ENCODE measurements at places on chromosomes 16 and 17.

DNA sequence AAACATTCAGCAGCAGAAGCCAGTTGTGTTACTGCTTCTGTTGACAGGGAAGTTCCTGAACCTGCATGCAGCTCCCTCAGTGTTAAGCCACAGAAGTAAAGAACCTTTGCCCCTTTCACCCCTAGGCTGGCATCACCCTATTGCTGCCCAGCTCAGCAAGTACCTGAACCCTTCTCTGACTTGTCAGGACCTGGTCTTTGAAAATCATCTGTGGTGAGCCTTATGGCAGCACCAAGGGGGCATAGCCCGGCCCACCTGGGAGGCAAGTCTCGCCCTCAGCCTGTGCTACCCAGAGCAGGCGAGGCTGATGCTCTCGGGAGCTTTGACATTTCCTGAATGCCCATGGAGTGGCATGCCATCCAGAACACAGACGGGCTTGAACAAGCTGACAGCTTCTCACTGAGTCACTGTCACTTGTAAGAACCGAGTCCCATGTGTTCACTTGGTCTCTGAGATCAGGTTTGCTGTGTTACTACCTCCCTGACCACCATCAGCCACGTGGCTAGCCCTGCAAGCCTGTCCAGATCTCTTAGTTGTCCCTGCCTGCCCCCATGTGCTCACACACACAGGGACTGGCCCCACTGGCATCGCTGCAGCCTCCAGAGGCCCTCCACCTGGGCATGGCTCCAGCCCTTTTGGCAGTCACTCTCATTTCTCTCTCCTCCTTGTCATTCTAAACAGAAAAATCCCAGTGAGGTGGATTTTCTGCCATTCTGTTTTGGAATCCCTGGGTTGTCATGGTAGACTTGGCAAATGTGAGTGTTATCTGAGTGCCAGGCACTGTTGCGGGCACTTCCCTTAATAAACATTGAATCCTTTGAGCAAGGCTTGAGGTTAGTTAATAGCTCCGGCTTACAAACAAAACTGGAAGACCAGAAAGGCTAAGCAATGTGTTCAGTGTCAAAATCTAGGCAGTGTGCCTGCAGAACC, 2.9 kb upstream of the CARMIL2 start:
- DNase-seq, result no peak

GRCh38 chr17:34980681-34981537, 597 bp downstream of the LIG3 start:
- DNase-seq, result peak; percentile 82

DNA sequence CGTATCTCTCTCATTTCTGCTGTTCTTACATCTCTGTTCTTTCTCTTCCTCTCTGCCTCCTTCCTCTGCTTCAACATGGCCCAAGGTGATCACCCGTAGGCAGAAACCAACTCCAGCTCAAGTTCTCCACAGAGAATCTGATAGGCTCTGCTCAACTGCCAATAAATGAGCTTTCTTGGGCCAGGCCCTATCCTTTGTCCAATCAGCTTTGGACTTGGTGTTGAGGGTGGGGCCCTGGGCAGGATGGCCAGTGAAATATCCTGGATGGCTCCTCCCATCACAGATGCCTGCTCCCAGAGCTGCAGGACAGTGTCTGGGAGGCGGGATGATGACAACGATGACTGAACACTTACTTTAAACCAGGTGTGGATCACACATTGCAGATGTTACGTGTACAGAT, 17.4 kb upstream of the BRD7 start:
- DNase-seq, result no peak

DNA sequence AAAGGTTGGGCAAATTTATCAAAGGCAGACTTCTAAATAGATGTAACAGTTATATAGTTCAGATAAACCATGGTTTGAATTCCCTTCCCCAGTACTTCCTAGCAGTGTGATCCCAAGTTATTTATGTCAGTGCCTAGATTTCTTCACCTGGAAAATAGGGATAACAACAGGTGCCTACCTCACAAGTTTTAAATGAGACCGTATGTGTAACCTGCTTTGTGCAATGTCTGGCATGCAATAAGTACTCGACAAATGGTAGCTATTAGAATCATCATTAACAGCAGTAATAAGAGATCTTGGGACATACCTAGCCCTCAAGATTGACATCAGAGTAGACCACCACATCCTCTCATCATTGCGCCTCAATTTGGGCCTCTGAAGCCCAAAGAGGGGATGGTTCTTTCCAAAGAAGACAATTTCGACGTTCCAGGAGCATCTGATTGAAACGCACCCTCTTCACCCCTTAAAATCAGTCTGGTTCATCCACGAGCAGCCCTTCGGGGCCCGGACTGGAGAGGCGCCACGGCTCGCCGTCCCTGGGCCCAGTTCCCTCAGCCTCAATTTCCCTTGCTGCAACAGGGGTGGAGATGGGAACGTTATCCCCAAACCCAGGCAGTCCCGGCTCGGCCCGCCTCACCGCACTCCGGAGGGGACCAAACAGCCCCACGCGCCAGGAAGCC, 541 bp downstream of the ACACA start:
- peak; percentile 19 for DNase-seq

- peak; percentile 73 for DNase-seq
These were observed 31.3 kb upstream of the KRT17 start for GRCh38 chr17:41655611-41656111.

GRCh38 chr17:40803617-40804082, 3.9 kb upstream of the KRT28 start:
- DNase-seq, result peak; percentile 83

GRCh38 chr17:42272162-42272907, 3.9 kb downstream of the STAT5B start:
- DNase-seq, result no peak

DNA sequence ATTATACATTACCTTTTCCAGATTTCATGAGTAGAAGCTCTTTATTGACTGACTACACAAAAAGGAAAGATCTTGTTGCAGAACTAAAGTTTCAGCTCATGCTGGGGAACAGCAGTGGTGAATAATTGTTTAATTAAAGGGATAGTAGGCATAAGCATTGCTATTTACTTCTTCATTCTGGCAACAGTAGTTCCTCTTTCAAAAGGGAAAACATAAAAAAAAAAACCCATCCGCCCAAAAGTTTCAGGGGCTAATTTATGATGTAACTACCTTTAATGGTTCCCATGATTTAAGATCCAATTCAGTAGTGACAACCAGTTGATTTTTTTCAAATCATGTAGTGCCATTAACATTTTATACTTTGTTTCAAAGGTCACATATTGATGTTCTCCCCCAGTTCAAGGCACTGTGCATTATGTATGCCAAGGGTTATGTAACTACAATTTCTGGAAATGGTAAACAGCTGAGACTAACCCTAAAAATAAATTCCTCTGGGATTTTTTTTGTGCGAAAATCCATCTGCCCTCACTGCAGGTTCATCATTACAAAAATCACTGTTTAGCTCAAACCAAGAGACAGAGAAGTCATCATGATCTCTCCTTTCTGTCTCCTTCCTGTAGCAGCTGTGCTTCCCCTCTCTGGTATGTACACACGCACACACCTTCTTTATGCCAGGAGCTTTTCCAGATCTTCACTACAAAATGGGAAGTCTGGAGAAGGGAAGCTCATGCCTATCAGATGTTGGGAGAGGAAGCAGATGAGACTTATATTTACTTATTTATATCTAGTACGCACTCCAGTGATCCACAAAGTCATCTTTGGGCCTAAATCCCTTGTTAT, 2.2 kb upstream of the PHLPP2 start:
- no peak for DNase-seq

DNA sequence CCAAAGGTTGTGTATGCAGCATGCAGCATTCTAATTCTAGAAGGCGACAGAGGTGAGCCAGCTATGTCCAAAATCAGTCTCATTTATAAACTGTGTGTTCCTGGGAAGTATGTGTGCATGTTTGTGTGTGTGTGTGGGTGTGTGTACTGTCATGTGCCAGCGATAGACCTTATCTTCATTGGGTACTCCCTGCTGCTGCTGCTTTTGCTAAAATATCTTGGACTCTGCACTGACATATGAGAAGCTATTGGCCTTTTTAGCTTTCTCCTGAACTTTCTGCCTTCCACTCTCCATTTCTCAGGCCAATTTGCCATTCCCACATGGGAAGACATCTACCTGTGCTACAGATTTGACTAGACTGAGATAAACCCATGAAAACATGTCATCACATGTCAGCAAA, 2.0 kb upstream of the LPO start:
- DNase-seq, result no peak

DNA sequence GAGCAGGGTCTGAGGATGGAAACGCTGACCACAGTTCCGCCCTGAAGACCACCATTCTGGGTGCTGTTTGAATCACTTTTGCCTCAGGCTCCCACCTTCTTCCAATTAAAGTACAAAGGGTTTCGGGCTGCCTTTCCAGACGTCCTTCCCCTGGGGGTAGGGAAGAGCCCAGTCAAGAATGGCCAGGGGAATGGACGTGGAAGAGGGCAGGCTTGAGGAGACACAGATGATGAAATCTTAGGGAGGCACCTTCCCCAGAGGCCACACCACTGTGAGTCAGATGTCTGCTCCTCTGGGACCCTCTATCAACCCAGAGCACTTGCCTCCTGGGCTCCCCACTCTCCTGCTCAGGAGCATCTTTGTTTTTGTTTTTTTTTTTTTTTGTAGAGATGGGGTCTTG, 27.5 kb upstream of the MTSS2 start:
- no peak for DNase-seq

DNA sequence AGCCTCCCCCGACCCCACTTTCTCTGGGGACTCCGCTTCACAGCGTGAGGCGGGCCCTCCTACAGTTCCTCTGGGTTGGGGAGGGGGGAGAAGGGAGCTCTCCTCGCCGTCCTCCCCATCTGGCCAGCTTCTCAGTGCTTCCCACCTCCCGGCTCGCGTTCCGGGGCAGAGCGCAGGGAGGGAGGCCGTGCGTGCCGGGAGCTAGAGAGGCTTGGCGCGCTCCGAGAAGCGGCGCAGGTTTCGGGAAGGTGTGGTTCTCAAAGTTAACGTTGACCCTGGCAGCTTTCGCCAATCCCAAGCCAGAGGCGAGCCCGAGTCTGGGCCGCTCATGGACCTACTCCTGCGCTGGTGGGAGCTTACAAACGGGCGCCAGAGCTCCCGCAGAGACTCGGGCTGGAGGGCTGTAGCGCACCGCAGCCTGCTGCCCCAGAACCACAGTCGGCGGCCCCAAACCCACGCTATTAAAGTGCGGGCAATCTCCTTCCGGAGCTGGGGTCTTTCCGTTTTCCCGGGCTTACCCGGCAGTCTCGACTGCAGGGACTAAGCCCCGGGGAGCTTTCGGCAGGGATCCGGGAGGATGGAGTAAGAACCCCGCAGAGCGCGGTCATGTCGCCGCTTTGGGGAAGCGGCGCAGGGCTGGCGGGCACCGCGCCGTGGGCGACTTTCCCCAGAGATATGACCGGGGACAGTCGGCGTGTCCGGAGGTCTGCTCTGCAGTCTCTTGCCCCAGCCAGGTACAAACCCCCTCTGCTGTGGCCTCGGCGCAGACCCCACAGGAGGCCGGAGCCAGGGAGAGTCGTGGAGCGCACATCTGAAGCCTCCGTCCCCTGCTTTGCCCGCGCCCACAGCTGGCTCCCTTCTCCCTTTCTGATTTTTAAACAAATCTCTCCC, 787 bp downstream of the CDH11 start:
- peak; percentile 11 for DNase-seq

- DNase-seq, result no peak
These were observed 70.1 kb upstream of the ARL4D start for GRCh38 chr17:43328650-43329049.

DNA sequence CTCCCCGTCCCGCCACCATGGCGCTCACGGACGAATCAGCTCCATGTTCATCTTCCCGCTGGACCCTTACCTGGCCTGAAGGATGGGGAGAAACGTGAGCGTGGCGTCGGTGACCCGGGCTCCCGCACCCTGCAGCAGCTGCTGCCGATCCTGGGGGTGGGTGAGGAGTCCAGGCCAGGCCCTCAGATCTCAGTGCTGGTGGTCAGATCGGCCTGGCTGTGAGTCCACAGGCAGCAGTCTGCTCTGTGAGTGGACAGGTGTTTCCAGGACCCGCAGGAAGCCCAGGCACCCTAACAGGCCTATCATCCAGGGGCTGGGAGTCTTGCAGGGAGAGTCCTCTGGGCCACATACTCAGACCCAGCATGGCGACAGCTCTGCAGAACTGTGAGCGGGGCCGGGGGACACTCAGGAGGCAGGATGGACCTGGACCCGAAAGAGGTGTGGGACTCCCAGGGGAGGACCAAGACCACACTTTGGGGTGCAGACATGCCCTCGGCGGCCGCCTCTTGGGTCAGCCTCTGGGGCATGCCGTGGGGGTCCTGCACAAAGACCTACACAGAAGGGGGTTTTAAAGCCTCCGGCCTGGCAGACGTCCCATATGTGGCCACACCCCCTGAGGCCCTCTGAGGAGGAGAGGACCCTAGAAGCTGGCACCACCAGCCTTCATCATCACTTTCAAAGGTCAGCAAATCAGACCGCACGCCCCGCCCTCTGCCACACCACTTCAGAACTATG, 27.2 kb upstream of the ZNF469 start:
- no peak for DNase-seq

GRCh38 chr17:77865112-77865611, 93.3 kb upstream of the TNRC6C start:
- DNase-seq, result no peak

DNA sequence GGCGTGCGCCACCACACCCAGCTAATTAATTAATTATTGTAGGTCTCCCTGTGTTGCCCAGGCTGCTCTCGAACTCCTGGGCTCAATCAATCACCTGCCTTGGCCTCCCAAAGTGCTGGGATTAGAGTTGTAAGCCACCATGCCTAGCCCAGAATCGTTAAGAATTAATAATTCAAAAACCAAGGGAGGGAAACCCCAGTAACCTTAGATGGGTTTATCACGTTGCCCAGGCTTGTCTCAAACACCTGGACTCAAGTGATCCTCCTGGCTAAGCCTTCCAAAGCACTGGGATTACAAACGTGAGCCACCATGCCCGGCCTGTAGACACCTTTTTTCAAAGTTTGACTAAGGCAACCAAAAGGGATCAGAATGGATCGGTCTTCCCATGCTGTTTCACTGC, 21.6 kb downstream of the CD300LF start:
- no peak for DNase-seq

DNA sequence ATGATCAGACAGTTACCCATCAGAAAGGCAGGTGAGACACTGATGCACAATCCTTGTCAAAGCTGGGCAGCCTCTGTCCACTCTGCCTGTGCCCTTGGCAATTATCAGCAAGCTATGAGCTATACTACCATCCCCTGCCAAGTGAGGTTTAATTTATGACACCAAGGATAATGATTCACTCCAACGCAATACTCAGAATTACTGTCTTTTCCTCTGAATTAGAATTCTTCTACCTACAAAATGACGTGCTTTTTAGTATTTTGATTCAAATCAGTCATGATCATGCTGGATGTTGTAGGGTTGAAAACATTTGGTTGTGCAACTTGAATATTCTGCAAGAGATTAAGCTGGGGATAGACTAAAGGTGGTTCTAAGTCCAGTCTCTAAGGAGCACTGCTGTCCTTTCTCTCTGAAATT, 116.8 kb upstream of the SOX9 start:
- DNase-seq, result peak; percentile 61

- DNase-seq, result peak; percentile 95
These were observed 12.2 kb upstream of the MMD start for GRCh38 chr17:55433629-55434422.

GRCh38 chr17:8420041-8420934, 15.4 kb upstream of the NDEL1 start:
- peak; percentile 58 for DNase-seq

- DNase-seq, result no peak
These were observed 5.1 kb downstream of the ARMC5 start for GRCh38 chr16:31464348-31464769.
